ENCODE measurements at places on chromosomes 1 and 21.

DNA sequence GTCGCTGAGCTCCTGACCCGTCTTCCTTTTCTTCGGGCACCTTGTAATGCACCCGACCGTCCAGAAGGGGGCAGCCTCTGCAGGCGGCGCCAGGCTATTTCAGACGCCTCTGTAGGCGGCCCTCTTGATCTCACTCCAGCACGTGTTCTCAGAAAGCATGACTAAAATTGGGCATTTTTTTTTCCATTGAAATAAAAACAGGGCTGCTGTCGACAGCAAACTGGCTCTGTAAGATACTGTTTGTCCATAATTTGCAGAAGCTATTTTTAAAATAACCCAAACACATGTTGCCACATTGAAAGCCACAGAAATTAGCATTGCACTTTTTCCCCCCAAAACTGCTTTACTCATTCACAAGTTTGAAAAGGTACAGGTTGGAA lies 78.0 kb downstream of the STUM start:
- DNase-seq: peak; percentile 77

DNA sequence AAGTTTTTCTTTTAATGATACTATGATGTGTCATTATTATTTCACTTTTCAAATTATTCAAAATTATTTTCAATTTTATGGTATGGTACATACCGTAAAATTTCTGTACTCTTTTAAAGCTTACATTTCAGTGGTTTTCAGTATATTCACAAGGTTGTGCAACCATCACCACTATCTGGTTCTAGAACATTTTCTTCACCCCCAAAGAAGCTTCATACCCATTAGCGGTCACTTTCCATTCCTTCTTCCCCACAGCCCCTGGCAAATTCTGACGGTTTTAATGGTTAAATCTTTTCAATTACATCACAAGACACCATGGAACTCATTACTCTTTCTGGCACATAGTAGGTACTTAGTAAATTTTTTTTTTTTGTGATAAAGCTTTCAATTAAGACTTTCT lies 22.8 kb upstream of the ATP5PO start:
- no peak for DNase-seq

DNA sequence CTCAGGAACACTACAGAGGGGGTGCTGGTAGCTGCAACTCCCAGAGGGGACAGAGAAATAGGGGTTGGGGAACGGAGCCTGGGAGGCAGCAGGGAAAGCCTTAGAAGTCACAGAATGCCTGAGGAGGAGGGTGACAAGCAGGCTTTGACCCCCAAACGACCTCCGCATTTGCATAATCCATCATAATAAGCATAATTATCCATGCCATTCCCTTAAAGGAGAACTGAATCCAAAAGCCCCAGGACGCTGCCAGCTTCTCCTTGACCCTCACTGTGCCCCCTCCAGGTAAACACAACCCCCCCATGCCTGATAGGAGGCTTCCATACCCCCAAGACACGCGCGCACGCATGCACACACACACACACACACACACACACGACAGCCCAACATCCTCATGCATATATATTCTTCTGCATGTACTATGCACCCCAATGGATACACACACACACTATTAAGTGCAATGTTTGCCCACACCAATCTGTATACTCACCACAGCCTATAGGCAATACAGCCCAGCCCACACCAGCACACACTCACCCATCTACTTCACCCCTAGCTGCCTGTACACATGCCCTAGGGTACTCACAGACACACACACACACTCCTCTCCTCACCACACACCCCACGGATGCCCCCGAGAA lies 27.8 kb downstream of the SDC3 start:
- DNase-seq: no peak

- DNase-seq: peak; percentile 16
Observed at GRCh38 chr1:24416666-24417391, 1.2 kb downstream of the NIPAL3 start.

DNA sequence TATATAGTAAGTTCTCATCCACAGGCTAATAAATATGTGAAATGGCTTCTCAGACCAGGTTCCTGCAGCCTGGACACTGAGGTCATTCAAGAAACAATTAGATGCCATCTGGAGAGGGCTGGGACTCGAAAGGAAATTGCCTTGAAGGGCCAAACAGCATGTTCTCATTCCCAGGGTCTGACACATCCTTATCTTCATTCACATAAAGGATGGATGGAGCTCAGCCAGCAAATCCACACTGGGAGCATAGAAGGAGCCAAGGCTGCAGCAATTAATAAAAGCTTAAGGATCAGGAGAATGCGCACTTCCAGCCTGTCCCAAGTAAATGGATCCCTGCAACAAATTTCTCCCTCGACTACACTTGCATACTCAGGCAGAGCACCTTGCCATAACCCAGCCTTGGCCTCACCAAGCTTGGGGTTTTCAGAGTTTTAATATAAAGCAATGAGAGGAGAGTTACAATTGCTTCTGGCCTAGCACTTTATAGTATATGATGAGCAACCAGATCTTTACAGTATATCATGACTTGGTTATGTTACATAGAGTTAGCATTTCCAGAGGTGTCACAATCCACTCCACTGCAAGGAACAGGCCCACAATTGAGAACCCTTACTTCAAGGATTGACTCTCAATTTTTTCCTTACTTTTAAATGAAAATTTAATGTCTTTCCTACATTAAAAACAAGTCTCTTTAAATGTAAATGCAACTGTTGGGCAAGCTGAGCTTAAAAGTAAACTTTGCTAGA lies 55.9 kb downstream of the BCAR3 start:
- no peak for DNase-seq

DNA sequence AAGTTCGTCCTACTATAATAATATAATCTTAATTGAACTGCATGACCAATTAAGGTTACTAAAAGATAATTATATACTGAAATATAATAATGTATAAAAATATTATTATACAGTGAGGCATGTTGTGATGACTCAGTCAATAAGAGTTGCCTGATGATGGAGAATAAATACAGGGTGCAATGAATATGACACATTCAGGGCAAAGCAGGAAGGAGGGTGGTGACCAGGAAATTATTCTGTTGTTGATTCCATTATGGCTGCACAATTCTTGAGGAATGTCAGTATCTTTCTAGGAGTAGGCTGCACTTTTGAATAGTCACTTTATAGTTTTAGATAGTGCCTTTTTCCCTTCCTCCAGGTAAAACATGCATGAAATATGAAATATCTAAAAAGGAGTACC lies 46.4 kb upstream of the RGS21 start:
- DNase-seq: no peak
